Peyer's patch (tissue), 4 donors: ENCODE measurements at places on chromosomes 11 and 22.

- no peaks in the 10 kb centered on the region for H3K36me3 ChIP-seq
- no peak overlapping the region for H3K4me3 ChIP-seq
- no peaks in the 10 kb centered on the region for H3K27me3 ChIP-seq
Measured at GRCh38 chr22:46746620-46747019, 8.6 kb upstream of the CERK start.

- H3K4me3 ChIP-seq: no peak overlapping the region
- no peak overlapping the region for H3K27ac ChIP-seq
- peaks cover 3% of the 10 kb centered on the region for H3K36me3 ChIP-seq
- H3K4me1 ChIP-seq: no peaks in the 10 kb centered on the region
- DNase-seq: no peak
- H3K27me3 ChIP-seq: no peaks in the 10 kb centered on the region
Measured at GRCh38 chr11:72578991-72579815, 95.0 kb downstream of the PDE2A start.

DNA sequence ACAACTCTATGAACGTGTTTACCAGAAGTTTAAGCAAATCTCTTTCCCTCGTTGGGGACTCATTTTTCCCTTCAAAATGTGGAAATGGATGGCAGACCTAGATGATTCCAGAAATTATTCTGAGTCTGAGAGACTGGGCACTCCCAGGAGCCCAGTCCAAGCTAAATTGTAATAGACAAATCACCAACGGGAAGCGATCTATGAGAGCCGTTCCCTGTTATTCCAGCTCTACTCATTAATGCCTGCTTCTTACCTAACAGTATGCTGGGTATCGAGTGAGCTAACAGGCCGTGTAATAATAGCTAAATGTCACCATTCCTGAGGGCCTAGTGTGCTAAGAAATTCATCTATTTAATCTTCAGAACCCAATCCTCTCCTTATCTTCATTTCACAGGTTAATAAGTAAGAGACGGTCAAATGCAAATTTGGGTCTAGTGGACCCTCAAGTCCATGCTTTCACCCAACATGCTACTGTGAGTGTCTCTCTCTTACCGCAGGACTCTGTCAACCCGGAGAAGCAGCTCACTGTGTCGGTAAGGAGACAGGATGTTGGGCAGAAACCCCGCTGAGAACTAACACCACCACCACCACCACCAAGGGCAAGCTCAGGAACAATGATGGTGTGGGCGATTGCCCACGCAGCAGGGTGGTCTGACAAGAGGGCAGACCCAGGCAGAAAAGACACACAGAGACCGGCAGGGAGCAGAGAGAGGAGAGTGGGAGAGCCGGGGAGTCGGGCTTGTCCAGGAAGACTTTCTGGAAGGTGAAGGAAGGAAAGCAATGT is 57.1 kb upstream of the TIMP3 start:
- no peaks in the 10 kb centered on the region for H3K4me1 ChIP-seq
- no peaks in the 10 kb centered on the region for H3K27me3 ChIP-seq
- no peak overlapping the region for H3K4me3 ChIP-seq
- H3K36me3 ChIP-seq: no peaks in the 10 kb centered on the region
- no peak for DNase-seq
- H3K27ac ChIP-seq: no peak overlapping the region

- no peak overlapping the region for H3K4me3 ChIP-seq
- peak overlapping the region; percentile 74 for H3K27ac ChIP-seq
- peaks cover 13% of the 10 kb centered on the region for H3K36me3 ChIP-seq
- no peak for DNase-seq
Measured at GRCh38 chr11:128474036-128474874, 113.1 kb downstream of the ETS1 start.

- H3K36me3 ChIP-seq: no peaks in the 10 kb centered on the region
- H3K4me1 ChIP-seq: no peaks in the 10 kb centered on the region
- no peaks in the 10 kb centered on the region for H3K27me3 ChIP-seq
- no peak overlapping the region for H3K4me3 ChIP-seq
Measured at GRCh38 chr11:82975882-82976281, 74.3 kb downstream of the DDIAS start.

DNA sequence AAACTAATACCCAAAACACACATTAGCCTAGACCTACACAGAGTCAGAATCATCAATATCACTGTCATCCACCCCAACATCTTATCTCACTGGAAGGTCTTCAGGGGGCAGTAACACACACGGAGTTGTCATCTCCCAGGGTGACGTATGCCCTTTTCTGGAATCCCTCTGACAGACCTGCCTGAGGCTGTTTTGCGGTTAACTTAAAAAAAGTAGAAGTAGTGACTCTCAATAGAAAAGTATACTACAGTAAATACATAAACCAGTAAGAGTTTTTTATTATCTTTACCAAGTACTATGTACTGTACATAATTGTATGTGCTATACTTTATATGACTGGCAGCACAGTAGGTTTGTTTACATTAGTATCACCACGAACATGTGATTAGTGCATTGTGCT is 80.5 kb downstream of the PGR start:
- no peaks in the 10 kb centered on the region for H3K27me3 ChIP-seq
- DNase-seq: no peak
- no peaks in the 10 kb centered on the region for H3K4me1 ChIP-seq
- no peak overlapping the region for H3K4me3 ChIP-seq
- H3K27ac ChIP-seq: no peak overlapping the region

- H3K27ac ChIP-seq: no peak overlapping the region
- H3K4me1 ChIP-seq: no peaks in the 10 kb centered on the region
- no peaks in the 10 kb centered on the region for H3K36me3 ChIP-seq
- DNase-seq: no peak
- no peak overlapping the region for H3K4me3 ChIP-seq
Measured at GRCh38 chr22:17541476-17541875, 21.8 kb upstream of the SLC25A18 start.

- DNase-seq: no peak
- no peak overlapping the region for H3K27ac ChIP-seq
- no peak overlapping the region for H3K4me3 ChIP-seq
- H3K4me1 ChIP-seq: no peaks in the 10 kb centered on the region
- H3K27me3 ChIP-seq: no peaks in the 10 kb centered on the region
Measured at GRCh38 chr22:27875951-27876350, 43.1 kb downstream of the PITPNB start.

- no peaks in the 10 kb centered on the region for H3K4me1 ChIP-seq
- H3K27me3 ChIP-seq: no peaks in the 10 kb centered on the region
- DNase-seq: no peak
- no peaks in the 10 kb centered on the region for H3K36me3 ChIP-seq
- no peak overlapping the region for H3K4me3 ChIP-seq
Measured at GRCh38 chr22:24319451-24319850, 48.8 kb downstream of the SPECC1L start.

GRCh38 chr11:122681735-122682134 is 26.2 kb downstream of the UBASH3B start:
- no peak overlapping the region for H3K4me3 ChIP-seq
- H3K4me1 ChIP-seq: no peaks in the 10 kb centered on the region
- no peak for DNase-seq
- H3K36me3 ChIP-seq: no peaks in the 10 kb centered on the region
- no peaks in the 10 kb centered on the region for H3K27me3 ChIP-seq
- H3K27ac ChIP-seq: no peak overlapping the region

- DNase-seq: peak; percentile 84
- H3K36me3 ChIP-seq: no peaks in the 10 kb centered on the region
- H3K4me1 ChIP-seq: peaks cover 15% of the 10 kb centered on the region
- no peak overlapping the region for H3K4me3 ChIP-seq
- peak overlapping the region; percentile 17 for H3K27ac ChIP-seq
- H3K27me3 ChIP-seq: no peaks in the 10 kb centered on the region
Measured at GRCh38 chr22:22928666-22929380, 41.2 kb downstream of the IGLL5 start.

DNA sequence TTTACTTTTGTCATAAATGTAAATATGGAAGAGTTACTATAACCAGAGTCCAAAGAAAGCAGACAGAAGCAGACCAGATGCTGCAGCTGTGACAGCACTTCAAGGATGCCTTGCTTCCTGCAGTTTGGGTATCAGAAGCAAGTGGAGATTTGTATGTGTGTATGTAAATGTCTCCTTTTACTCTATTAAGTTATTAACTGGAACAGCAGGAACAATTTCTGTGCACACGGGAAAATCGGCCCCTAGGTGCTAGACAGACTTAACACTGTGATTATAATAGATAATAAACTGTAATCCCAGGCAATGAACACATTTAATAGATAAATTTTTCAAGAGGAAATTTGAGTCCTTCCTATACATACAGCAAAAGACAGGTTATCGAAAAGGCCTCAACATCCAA is 178.6 kb upstream of the PITPNB start:
- H3K27ac ChIP-seq: no peak overlapping the region
- H3K4me3 ChIP-seq: no peak overlapping the region
- H3K4me1 ChIP-seq: no peaks in the 10 kb centered on the region
- DNase-seq: no peak
- no peaks in the 10 kb centered on the region for H3K36me3 ChIP-seq
